ENCODE measurements at places on chromosomes 16 and 17.

- no peak for DNase-seq
These were observed 28.2 kb upstream of the ZC3H18 start for GRCh38 chr16:88541831-88542616.

DNA sequence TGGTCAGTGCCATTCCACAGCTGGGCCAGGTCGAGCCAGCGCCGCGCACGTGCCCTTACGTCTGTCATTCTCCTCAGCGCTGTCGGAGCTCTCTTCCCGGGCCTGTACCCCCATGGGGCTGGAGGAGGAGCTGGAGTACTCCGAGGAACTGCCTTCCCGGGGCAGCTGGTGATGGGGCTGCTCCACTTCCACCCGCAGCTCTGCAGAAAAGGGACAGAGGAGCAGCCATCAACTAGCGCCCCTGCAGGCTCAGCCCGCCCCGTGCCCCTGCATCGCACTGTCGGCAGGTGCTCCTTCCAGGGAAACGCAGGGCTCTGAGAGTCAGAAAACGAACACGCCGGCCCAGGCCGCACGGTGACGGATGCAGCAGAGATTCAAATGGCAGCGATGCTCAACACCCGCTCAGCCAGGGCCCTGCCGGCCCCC lies 20.9 kb downstream of the MAP1LC3B start:
- no peak for DNase-seq

GRCh38 chr17:43146649-43147048 lies 21.5 kb upstream of the BRCA1 start:
- DNase-seq, result no peak

GRCh38 chr16:66603537-66604375 lies 748 bp upstream of the CMTM3 start:
- no peak for DNase-seq

- peak; percentile 51 for DNase-seq
These were observed 950 bp upstream of the MYO1C start for GRCh38 chr17:1493291-1493980.

- DNase-seq, result no peak
These were observed 19.9 kb upstream of the PHKG2 start for GRCh38 chr16:30728321-30728720.

GRCh38 chr17:82204831-82205719 lies 7.6 kb downstream of the CCDC57 start:
- no peak for DNase-seq

DNA sequence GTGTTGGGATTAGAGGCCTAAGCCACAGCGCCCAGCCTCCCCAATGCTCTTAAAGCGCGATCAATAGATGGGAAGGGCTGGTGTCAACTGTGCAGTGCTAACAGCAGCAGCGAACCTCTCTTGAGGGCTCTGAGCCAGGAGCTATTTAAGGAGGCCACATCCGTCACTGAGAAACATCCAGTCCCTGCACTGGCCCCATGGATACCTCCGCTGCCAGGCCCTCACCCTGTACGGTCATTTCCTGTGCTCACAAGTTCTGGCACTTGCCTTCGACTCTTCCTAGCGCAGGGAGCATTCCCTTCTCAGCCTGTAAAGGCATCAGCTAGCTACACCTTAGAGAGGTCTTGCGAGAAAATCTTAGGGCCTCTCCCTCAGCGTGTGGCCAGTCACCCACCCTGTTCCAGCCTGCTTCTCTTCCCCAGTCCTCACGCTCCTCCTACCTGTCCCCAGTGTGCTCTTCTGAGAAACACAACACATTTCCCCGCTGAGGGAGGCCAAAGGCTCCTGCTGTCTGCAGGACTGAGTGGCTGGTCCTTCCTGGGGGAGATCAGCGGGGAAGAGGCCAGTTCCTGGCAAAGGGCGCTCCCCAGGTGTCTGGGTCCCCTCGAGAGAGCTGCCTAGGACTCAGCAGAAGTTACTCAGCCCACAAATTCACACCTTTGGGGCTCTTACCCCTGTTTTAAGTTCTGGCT lies 28.6 kb downstream of the GTF3C1 start:
- DNase-seq, result no peak

DNA sequence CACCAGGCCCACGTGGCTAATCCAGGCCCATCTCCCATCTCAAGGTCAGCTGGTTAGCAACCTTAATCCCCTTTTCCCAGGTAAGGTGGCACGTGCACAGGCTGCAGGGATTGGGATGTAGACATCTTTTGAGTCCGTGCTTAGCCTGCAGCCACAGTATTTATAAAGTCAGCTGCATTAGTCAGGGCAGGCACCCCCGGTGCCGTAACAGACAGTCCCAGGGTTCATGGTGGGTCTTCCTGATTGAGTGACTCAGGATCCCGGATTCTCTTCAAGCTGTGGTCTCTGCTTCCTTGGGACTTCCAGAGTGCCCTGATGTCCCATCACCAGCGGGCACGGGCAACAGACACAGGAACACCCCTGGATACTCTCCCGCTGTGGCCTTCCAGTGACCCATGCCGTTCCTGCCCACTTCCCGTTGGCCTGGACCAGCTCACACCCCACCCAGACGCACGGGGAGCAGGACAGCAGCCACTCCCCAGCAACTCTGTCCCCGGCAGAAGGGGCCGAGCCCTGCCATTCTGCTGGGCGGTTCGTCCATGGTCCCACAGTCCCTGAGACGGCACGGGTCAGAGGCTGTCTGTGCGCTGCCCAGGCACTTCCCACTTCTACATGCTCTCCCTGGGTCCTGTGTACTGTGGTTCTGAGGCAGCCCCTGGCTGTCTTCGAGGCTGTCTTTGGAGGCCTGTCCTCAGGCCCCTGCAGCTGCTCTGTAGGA lies 248.6 kb upstream of the GSE1 start:
- DNase-seq, result no peak

DNA sequence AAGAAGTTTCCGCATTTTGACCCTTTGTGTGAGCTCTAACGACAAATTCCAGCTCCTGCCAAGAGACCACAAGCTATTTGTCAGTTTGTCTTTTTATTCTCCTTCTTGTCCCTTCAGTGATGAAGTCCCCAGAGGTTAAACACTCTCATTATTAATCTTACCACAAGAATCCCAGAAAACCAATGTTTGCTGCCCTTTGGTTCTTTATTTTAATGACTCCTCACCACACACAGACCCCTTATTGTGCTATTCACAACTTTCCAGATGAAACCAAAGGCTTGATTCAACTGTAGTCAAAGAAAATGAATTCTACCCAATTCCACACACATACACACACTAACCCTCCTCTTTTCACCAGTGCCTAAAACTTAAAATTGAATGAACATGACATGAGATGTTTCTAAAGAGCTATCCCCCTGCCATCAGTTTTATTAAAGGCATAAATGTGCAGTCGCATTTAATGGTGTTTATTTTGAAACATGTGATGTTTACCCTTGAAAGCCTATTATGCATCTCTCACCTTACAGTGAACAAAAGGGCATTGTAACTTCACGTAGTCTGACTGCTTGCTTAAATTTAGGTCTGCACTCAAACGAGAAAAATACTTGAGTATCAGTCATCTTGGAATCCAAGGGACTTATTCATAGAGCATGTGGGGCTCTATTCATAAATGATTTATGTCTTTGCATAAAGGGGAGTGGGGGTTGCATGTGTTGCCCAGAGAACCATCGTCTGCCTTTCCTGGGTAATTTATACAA lies 44.1 kb downstream of the PCTP start:
- DNase-seq, result no peak

All from inflammatory macrophage treated with lipopolysaccharide for 1 hour (primary cell).